ENCODE measurements at places on chromosomes 4 and X.

GRCh38 chr4:121217351-121217750 lies 53.2 kb upstream of the TNIP3 start:
- DNase-seq: no peak

GRCh38 chr4:177391287-177391686 lies 51.0 kb downstream of the AGA start:
- DNase-seq: no peak

DNA sequence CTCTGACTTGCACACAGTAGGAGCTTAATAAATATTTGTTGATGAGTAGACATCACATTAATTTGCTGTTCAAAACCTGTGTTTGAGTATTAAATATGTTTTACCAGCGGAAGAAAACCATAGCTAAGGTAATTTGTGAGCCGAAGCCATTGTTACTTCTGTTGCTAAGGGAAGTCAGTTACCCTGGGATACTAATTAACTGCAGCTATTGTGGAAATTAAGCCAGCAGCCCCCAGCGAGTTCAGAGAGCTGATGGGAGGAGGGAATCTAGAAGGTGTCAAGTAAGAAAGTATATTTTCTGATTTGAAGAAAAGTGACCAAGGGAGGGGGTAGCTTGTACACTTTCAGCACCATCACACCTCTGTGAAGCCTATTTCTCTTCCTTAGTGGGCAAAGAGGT lies 76.7 kb upstream of the IGSF1 start:
- no peak for DNase-seq

GRCh38 chrX:41558531-41558930 lies 111.4 kb downstream of the NYX start:
- DNase-seq: no peak

DNA sequence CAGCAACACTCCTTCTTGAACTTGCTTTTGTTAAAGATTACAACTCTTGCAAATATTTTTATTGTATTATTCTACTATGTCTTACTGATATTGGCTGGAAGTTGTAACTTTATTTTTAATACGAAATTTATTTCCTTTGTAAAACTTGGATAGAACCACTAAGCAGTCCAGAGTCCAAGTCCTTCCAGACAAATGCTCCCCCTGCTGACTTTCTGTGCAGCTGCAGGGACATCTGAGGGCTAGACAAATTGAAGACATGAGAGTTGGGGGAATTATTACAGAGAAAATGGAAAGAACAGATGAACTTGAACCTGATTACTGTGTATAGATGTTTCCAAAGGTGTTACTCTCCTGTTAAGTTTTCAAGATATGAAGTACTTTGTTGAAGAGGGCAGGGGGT lies 238.8 kb downstream of the GRIA3 start:
- DNase-seq: no peak

GRCh38 chr4:20151436-20151835 lies 100.3 kb upstream of the SLIT2 start:
- no peak for DNase-seq

GRCh38 chr4:15784959-15785634 lies 7.0 kb downstream of the CD38 start:
- no peak for DNase-seq

DNA sequence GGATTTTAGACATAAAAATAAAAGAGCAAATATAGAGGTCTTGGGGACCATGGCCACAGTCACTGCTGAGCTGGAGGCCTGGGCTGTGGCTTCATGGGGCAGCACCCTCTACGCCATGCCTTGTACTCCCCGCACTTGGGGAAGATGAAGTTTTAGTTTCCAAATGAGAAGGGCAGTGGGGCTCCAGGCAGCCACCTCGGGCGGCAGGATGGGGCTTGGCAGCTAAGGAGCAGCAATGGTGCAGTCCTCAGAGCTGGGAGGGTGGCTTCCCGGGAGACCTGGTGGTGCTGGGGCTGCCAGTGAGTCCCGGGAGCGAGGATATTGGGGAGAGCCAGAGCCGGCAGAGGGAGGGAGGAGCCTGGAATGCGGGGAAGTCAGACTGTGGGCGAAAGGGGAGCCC lies 2.4 kb downstream of the CXCR3 start:
- no peak for DNase-seq

DNA sequence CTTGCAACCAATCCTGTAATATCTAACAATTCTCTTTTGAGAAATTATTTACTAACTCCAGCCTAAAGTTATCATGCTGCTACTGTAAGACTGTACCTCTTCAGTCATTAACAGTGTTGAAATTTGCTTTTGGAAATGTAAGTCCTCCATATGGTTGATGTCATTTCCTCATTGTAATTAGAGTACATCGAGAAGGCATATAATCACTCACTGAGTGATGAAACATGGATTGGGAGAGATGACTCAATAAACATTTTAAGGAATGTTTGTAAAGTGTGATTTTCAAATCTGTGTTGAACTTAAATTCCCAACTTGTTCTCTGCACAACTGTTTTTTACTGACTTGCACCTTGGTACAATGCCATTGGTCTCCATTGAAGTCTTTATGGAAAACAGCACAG lies 61.2 kb downstream of the HMGB2 start:
- no peak for DNase-seq

- DNase-seq: no peak
These were observed 38.0 kb downstream of the APBB2 start for GRCh38 chr4:41176340-41176739.

DNA sequence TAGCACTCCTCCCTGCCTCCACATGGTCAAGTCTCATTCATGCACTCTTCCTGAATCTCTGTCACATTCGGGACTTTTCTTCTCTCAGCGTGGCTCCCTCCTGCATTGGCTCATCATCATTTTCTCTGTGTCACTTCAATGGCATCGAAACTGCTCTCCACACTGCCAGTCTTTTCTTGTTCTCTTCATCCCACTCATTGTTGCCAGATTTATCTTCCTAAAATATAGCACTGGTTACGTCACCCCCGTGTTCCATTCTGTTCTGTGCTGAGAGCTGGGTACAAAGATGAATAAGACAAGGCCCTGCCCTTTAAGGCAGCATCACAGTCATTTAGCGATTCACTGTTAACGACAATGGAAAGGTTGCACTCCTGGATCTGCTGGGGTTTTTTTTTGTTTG lies 174.4 kb upstream of the TBC1D9 start:
- DNase-seq: no peak

DNA sequence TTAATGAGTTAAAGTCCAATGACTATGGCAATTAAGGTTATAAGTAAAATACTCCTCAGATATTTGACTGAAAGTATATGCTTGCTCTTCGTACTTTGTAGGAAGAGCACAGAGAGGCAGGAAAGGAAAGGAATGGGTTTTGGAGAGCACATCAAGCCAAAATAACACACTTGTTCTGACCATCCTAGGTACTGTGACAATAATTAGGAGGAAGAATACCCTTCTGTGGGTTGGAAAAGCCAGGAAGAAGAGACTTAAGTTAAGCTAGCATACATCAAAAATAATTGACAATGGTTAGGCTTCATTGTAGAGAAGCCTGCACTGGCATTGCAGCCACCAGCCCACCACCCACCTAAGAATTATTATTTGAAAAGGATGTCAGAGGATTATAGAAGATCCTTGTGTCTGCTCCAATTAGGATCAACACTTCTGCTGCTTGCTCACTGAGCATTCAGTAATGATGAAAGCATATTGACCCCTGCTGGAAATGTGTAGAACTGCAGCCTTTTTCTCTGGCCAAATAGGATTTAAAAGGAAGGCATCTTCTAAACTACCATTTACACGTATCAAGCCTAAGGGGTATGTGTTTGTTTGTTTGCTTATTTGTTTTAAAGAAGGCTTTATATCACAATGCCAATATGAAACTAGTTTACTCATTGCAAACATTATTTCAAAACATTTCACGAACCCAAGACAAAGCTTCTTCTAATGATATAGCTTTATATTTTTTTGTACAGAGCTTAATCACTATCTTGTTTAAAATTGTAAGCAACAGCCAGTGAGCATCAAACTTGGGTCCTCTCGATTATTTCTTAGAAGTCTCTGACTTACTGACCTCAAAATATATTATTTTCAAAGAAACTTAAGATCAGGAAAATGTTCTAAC lies 286.2 kb upstream of the TET2 start:
- DNase-seq: peak; percentile 7

GRCh38 chr4:186684220-186684619 lies 39.4 kb downstream of the FAT1 start:
- no peak for DNase-seq

- DNase-seq: no peak
These were observed 40.8 kb downstream of the CENPU start for GRCh38 chr4:184693056-184693455.

DNA sequence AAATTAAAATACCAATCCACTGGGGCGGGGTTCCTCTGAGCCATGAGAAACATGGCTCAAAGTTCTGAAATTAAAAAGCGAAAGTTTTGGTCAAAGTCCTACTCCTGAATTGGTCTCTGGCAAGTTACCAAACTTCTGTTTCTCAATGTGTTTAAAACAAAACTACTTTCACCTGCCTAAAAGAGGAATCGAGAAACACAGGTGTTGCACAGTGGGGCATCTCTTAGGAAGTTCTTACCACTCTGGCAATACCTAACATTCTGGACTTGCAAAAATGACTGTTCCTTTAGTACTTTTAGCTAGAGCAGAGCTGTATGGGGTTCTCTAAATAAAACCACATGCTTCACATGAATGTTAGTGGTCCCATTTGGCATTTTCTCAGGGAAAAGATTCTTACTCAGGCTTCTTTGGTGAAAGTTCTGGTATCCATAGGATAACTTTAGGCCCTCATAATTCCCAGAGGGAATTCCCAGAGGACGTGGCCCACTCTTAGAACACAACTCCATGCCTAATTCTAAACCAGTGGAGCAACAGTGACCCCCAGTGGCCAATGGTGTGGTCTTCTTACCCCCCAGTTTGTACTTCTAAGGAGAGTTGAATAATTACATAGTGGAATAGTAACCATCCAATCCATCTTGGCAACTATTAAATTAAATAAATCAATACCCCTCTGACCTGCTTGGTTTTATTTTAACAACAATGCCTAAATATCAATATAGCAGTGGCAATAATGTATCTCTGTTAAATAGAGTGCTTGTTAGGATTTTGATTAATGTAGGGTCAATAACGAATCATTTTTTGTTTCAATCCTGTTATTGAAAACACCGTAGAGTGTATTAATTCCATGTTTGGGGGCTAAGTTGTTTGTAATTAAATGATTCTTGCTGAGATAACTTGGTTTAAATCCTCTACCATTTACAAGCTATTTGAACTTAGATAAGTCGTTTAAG lies 21.9 kb downstream of the BMP3 start:
- peak; percentile 21 for DNase-seq

DNA sequence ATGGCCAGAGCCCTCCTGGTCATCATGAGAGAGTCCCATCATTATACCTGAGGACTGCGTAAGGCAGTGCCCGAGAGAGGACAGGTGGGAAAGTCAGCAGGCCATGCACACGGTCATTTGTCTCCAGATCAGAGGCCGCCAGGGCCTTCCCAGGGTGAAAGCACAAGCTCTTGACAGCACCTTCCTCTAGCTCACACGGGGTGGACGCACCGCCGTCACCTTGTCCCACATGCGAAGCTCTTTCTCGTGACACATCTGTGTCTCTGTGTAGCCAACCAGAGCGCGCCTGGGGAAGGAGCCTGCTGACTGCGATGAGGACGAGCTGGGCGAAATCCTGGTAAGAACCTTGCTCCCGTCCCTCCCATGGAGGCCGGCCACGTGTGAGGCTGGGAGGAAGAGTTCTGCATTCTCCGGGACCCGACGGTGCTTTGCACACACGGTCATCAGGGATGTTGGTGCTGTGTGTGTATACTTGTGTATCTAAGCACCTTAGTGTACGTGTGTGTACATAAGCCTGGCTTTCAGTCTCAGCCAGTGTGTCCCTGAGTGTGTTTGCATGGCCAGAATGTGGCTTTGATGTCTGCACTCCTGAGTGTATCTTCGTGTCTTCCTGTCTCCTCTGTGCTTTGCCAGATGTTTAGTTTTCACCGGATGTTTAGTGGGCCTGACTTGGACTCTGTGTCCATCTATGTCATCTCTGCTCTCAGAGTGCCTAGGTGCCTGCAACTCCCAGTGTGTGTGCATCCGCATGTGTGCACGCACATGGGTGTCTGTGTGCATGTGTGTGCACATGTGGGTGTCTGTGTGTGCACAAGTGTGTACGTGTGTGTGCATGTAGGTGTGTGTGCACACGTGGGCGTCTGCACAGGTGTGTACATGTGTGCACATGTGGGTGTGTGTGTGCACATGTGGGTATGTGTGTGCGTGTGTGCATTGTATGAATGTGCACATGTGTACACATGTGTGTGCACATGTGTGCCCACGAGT lies 15.1 kb downstream of the ATP5ME start:
- DNase-seq: no peak

DNA sequence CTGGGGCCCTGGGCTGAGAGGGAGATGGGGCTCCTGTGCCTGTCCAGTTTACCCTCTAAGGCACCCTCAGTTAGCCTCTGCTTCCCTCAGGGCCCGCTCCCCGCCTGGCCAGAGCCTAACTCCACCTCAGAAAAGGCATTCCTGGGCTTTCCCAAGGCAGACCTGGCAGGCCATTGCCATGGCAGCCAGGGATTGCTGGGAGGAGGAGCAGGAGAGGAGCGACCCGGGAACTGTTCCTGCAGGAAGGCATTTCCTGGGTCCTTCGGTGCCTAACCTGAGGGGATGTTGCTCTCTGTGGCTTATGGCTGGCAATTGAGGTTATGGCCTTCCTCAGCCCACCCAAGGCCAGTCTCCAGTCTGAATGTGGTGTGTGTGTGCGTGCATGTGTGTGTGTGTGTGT lies 131.3 kb downstream of the PJA1 start:
- no peak for DNase-seq

DNA sequence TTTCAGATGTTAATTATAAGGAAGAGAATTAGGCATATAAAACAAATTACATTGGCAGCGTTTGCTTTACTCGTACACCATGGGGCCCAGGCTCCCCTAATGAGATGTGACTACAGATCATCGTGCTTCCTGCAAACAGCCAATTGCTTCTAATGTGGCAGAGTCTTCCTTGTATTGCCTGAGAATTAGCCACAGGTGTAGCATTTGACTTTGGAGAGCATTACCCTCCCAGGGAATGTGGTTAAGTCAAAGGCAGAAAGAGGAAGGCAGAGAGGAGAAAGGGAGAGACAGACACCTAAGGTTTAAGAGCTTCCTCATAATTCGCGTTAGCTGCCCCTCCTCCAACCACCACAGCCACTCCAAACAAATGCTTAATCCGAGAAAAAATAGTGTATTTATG lies 97.0 kb downstream of the MID1IP1 start:
- no peak for DNase-seq

All from CD8-positive, alpha-beta memory T cell (primary cell).